NCI-H1105 (cell line): ENCODE measurements at places on chromosomes 5 and 9.

DNA sequence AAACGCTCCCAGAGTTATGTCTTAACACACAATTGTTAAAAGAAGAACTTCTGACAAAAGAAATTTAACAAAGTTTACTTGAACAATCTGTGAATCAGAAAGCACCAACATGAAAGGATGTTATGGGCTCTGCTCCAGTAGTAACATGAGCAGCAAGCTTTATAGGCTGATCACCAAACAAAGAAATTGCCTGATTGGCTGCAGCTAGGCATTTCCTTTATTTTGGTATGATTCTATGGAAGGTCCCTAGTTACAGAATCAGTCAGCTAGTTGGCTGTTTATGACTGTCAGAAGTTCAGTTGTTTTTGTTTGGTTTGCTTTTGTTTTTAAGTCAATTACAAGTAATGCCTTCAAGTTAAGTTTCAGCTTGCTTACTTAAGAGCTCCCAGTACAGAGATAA is 102.4 kb upstream of the SMC2 start:
- DNase-seq = no peak

DNA sequence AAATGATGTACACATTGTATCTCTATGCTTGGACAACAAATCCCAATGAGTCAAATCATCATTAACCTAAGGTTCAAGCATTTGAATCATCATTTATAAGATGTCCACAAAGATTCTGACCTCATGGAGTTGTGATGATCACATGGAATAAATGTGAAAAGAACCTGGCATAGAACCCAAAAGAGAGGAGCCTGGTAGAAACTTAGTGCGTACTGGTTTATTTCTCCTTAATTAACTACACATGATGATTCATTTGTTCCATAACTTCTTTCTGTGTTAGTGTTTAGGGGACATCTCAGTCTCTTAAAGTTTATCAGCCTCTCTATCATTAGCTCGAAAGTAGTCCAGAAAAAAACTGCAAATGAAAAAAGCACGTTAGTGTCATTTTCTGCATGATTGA is 411.6 kb downstream of the BRINP1 start:
- no peak for DNase-seq

DNA sequence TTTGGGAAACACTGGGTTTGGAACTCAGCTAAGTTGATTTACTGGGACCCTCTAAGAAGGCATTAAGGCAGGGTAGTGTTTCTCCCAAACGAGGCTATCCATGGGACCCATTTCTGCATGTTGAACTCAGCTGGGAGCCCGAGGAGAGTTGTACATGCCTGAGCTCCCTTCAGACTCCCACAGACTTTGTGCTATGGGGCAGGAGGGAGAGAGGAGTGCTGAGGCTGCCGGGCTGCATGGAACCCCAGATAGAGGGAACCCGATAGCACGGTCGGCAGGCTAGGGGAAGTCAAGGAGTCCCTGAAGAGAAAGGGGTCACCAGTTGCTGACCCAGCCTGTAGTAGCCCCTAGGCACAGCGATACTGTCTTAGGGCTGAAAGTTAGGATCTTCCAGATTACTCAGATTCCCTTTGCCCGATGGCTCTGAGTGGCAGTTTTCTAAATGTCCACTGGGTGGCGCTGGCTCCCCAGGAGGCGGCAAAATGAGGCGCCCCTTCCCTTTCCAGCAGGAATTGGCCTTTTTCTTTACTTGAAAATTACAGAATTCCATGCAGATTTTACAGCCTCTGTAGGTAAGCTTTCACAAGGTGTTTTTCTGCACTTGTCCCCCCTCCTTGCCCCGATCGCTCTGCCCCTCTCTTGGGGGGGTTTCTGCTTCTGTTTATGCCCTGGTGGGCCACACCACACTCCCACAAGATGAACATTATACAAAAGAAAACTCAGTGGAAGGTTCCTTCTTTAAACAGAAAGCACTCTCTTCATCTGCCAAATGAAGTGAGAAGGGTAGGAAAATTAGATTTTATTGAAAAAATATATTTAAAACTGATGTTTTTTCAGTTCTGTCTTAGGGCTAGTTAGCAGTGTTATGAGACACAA is 17.8 kb downstream of the NANS start:
- DNase-seq = peak; percentile 30

DNA sequence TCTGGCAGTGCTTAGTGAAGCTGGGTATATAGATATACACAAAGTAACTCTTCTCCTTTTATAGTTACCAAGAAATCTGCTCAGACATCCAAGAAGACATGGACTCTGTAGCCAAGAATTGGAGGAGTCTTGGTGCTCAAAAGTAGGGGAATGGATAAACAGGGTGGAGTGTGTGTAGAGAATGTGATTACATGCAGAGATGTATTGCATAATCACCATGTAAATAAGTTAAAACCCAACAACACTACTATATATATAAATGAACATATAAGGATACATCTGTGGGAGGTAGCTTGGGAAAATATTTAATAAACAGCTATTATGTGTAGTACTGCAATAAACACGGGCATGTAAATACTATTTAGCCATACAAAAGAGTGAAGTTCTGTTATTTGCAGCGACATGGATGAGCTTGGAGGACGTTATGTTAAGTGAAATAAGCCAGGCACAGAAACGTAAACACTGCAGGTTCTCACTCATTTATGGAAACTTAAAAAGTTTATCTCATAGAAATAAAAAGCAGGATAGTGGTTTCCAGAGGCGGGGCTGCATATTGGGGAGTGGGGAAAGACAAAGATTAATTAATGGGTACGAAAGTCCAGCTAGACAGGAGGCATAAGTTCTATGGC is 207.5 kb downstream of the TENT4A start:
- no peak for DNase-seq

DNA sequence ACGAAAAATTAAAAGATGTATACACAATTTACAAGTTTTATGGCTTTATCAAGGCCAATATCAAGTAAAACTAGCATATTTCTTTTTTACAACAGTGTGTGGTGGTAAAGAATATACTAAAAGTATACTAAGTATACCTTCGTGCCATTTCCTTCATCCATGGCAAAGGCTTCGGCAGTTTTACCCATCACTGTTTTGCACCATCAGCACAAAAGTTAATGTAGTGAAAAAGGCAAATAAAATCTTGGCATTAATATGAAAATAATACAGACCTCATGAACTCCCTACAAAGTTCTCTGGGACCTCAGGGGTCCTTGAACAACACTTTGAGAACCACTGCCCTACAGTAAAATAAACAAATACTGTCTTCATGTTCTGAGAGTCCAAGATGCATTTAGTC is 312.3 kb upstream of the NREP start:
- no peak for DNase-seq

DNA sequence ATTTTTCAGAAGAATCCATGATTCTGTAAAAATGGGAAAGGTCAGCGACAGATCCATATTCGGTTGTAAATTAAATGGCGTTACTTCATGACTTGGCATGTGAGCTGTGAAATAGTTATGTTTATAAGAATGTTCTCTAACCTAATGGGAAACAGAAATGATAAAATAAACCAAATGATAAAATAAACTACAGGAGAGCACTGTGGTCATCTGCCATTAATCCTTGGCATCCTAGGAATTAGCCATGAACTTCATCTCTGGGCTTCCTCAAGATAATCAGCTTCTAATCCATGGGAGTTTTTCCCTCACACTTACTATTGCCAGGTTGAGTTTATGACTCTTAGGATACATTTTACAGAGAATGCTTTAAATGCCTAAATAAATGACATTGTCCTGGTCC is 94.6 kb upstream of the SLC30A5 start:
- no peak for DNase-seq

GRCh38 chr9:93422977-93423616 is 28.4 kb upstream of the FAM120A start:
- no peak for DNase-seq

GRCh38 chr9:87276327-87276841 is 221.3 kb upstream of the DAPK1 start:
- no peak for DNase-seq

DNA sequence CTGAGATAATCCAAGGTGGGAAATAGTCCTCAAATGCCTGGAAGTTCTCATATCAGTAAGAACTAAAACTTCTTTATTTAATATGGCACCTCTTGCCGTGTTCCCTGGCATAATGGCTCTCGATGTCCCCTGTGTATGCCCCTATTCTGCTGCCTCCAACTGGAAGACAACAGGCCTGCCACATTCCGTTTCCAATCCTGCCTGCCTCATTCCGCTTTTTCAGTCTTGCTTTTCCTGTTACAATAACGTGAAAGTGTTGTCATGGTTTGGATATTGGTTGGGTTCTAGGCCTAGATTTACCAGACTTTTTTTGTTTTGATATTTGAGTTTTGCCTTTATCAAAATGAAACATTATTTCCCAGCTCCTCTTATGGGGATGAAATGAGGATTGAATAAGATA is 98.2 kb downstream of the FOCAD start:
- no peak for DNase-seq

DNA sequence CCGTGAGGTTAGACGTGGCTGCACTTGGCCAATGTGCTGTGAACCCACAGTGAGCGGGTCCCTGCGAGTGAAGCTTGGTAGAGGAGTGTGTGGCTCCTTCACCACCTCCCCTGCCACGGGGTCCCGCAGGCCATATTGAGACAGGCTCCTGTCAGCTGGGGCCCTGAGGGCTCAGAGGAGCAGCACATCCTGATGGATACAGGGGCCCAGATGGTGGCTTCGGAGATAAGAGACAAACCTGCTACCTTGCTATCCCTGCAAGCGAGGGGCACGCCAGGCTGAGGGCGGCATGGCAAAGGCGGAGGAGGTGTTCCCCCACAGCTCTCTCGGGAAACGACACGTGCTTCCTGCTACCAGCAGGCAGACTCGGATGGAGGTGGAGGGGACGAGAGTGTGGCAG is 33.1 kb downstream of the SLC6A3 start:
- DNase-seq = no peak

DNA sequence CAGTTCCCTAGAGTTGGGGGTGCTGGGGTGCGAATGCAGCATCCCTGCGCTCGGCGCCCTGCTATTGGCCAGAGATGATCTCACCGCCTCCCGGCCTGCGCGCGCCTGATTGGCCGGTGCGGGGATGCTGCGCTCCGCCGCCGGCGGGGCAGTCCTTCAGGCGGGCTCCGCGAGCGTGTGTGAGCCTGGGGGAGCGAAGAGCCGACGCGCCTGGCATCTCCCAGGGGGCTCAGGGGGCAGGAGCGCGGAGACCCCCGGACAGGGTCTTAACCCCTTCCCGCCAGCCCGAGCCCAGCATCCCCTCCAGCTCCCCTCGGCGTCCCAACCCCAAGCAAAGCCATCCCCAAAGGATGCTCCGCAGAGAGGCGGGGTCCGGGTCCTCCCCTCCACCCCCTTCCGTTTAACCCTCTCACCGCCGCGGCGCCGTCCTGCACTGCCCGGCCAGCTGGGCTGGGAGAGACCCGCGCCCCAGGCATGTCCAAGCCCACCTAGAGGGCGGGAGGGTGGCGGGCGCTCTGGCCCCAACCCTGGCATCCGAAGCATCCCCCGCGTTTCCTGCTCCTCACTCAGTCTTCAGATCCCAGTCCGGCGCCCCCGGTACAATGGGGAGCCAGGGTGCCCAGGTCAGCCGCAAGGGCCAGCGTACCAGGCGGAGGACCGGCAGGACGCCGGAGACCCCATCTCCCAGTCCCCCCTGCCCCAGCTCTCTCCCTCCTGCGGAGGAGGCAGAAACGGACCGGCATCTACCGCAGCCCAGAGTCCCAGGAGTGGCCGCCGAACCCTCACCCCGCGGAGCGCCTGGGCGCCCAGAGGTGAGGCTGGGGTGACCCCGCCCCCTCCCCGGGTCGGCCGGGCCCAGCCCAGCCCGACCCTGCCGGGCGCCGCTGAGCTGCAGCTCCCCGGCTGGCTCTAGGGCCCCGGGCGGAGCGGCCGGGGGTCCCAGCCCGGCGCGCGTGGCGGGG is 19.3 kb upstream of the TOR2A start:
- DNase-seq = peak; percentile 17

DNA sequence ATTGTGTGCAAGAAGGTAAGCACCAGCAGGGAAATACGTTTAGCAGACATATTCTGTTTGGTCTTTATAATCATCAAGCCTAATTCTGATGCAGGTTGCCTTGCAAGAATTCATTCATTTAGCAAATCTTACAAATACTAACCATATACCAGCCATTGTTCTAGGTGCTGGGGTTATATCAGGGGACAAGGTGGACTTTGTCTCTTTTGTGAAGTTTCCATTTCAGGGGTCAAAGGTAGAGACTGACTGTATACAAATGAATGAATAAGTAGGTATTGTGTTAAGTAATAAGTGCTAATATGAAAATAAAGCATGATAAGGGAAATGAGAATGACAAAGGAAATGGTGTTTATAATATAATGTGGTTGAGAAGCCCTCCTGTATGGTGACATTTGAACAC is 64.0 kb downstream of the LNPEP start:
- no peak for DNase-seq

- no peak for DNase-seq
These were observed 24.5 kb upstream of the SARDH start for GRCh38 chr9:133762488-133763271.

- DNase-seq = peak; percentile 95
These were observed 84.8 kb downstream of the WNK2 start for GRCh38 chr9:93268551-93269314.

GRCh38 chr5:140104100-140104499 is 9.8 kb upstream of the PURA start:
- DNase-seq = no peak

- DNase-seq = no peak
These were observed 26.3 kb downstream of the LIFR start for GRCh38 chr5:38529955-38530646.

DNA sequence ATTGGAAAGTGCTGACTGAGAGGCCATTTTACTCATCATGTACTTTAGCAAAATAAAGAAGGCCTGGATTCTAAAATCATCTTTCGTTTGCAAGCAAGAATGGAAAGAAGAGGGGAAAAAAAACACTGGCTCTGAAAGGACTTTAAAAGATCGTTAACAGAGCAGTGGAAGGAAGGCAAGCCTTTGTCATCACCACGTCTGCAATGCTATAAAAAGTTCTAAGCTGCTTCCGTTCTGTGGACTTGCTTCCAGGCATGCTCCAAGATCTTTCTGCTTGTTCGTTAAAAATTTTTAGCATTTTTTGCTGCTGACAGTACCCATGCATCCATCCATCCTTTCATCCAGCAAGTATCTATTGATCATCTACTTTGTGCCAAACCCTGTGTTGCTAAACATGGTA is 226.5 kb downstream of the GABBR2 start:
- DNase-seq = no peak

DNA sequence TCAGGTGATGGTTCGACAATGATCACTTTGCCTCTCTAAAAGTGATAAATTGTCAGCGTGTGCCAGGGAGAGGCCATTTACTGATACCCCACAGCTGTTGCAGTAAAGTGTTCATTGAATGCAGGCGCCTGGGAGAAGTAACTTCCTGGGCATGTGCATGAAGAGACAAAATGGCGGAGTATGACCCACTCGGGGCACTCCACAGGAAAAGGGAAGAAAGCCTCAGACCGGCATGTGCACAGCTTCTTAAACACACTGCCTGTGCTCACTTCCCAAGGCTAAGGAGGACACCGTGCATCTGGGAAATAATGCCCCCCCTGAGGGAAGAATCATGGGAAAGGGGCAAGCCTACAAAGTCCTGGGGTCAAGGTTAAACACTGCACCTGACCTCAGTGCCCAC is 329.5 kb downstream of the ICE1 start:
- DNase-seq = peak; percentile 80

- no peak for DNase-seq
These were observed 75.8 kb downstream of the AK8 start for GRCh38 chr9:132802121-132802795.
